Left colon (tissue), 2 donors: ENCODE measurements at places on chromosomes 11 and 22. TPM values are rescaled to one million over a fixed set of nuclear protein-coding genes. Genes with fewer than 3 reads are reported as not detected.

The MFNG gene
- 11.2 TPM for total RNA-seq

The FOLR1 gene
- total RNA-seq = not detected

DNA sequence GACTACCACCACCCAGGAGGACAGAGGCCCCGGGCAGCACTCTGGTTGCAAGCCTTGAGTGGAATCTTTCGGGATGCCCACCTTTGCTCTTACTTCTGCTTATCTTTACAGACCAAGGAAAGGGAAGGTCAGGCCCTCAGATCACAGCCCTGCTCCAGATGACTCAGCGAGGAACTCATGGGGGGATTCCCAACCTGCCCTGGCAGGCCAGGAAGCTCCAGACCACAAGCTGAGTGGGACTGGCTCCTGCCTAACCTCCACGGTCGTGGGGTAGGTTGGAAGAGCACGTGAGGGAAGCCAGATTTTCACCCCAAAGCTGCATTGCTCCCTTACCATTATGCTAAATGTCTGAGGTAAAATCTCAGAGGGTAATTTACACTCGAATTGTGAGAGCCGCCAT, 11.8 kb downstream of the TBC1D10A start:
- no peak for DNase-seq

- no peak for DNase-seq
Measured at GRCh38 chr22:41555325-41555982, 5.4 kb upstream of the CSDC2 start.

- DNase-seq = no peak
Measured at GRCh38 chr22:39832627-39833074, 60.9 kb downstream of the ENTHD1 start.

DNA sequence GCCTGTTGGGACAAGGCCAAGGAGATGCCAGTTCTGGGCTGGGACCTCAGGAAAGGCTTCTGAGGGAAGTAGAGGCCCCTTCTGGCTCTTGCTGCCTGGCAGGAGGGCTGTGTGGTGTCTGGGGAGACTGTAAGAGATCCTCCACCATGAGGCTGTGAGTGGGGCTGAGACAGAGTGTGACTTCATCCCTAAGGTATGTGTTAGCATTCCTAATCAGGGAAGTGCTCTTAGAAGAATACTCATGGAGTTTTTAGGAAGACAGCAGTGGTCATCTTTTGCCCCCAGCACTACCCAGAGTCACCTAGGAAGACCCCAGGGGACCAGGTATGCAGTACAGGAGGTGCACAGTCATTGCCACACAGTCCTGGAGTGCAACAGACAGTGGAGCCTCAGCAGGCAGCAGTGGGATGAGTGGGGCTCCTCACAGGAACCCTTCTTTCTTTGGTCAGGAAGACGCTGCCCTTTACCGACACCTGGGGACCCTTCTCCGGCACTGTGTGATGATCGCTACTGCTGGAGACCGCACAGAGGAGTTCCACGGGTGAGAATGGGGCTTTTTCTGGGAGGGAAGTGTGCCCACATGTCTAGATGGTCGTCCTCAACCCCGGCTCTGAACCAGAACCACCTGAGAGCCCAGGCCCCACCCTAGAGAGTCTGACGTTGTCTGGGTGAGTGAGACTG, 2.8 kb downstream of the RIC8A start:
- no peak for DNase-seq
